Liver (tissue), 10 donors: ENCODE measurements at places on chromosomes 5 and 9. TPM values are rescaled to one million over a fixed set of nuclear protein-coding genes. Genes with fewer than 3 reads are reported as not detected.

The KIF27 gene
- 0.55 TPM for polyA plus RNA-seq

The IRGM gene
- 0.02 TPM for polyA plus RNA-seq

The TRPM3 gene
- 0.50 TPM for polyA plus RNA-seq

The DAPK1 gene
- 18.2 TPM for polyA plus RNA-seq

The EQTN gene
- not detected for polyA plus RNA-seq

The MAP3K1 gene
- 2.4 TPM for polyA plus RNA-seq

The DNM1 gene
- polyA plus RNA-seq: 0.68 TPM

The FGD3 gene
- polyA plus RNA-seq: 1.6 TPM

The IFNA21 gene
- polyA plus RNA-seq: not detected

The GABRA6 gene
- polyA plus RNA-seq: not detected

The TMEM252 gene
- polyA plus RNA-seq: not detected

The NME5 gene
- 0.30 TPM for polyA plus RNA-seq

The EDIL3 gene
- 0.35 TPM for polyA plus RNA-seq

The DNAI1 gene
- not detected for polyA plus RNA-seq

The ZFYVE16 gene
- polyA plus RNA-seq: 6.0 TPM

The PCDHB5 gene
- polyA plus RNA-seq: 0.17 TPM

The CAMK2A gene
- not detected for polyA plus RNA-seq

The PCDHA4 gene
- 0.01 TPM for polyA plus RNA-seq

The GLIPR2 gene
- polyA plus RNA-seq: 3.0 TPM

The ACTBL2 gene
- polyA plus RNA-seq: not detected

The TMEM232 gene
- 0.61 TPM for polyA plus RNA-seq

The ARID3C gene
- 0.58 TPM for polyA plus RNA-seq
